ENCODE measurements at places on chromosomes 3 and 15.
A peak's percentile ranks its signal among the peaks of the same experiment; 100 is the strongest.

DNA sequence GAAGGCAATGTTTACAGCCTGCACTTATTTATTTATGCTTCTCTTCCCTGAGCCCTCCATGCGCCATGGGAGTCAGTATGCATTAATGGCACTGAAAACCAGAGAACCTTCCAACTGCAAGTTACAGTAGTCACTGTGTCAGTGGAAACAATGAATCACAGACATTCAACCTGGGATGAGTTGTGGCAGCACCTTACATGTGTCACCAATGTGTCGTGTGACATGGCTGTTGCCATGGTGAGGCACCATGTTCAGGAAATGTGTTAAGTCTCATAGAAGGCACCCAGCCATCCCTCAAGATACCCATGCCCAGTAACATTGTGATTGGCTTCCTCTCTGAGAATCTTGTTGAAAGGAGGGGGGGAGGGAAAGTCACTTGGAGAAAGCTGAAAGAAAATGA is 105.0 kb downstream of the FOXP1 start:
- peak; percentile 63 for DNase-seq

DNA sequence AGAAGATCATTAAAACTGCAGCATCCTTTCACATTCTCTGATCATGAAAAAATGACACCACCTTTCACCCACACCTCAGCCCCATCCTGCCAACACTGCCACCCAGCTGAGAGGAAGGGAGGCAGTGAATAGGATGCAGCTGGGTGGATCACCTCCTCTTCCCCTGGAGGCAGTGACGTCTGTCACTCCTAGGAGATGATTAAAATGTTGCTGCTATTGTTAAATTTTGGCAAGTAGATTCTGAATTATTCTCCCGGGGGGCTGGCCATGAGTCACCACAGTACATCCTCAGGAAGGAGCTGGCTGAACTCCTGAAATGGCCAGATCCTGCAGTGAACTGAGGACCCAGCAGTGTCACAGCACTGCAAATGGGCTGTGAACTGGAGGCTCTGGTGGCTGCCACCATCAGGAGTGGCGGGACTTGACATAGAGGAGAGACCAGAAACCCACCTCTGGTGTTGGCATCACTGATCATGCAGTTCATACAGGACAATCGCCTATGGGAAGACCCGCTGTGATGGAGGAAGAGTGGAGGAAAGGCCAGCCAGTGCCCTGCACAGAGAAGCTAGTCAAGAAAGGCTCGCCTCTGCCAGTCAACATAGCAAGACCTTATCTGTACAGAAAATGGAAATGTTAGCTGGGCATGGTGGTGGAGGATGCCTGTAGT is 199.1 kb downstream of the FAM43A start:
- DNase-seq, result no peak

- no peak for DNase-seq
Observed at GRCh38 chr3:30353711-30354467, 252.5 kb upstream of the TGFBR2 start.

DNA sequence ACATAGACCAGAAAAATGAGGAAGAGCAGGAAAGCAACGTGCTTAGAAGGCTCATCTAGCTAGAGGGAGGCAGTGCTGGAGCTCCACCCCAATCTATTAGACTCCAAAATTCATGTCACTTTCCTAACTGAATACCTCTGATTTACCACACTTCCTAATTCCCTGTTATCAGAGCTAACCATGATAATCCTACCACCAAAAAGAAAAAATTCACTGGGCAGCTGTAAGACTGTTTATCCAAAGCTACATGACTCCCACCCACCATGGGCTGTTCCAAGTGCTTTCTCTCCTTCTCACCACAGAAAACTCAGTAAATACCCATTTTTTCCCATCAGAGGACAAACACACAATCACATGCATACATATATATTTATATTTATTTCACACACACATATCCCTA is 479.5 kb upstream of the WNT5A start:
- no peak for DNase-seq

DNA sequence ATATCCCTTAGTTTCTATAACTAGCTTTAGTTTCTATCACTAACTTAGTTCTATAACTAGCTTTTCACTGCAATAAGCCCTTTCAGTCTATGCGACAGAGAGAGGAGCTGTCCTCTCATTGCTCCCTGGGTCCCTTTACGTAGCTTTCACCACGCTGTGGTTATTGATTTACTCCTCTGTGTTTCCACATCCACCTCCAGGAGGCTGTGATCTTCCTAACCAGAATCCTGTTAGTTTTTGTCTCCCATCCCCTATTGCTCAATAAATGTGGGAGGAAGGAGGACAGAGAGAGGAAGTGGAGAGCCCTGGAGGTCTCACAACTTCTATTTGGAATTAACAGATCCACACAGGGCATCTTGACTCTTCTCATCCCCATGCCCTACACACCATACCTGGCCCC is 1036.1 kb downstream of the MCTP2 start:
- DNase-seq, result peak; percentile 14

DNA sequence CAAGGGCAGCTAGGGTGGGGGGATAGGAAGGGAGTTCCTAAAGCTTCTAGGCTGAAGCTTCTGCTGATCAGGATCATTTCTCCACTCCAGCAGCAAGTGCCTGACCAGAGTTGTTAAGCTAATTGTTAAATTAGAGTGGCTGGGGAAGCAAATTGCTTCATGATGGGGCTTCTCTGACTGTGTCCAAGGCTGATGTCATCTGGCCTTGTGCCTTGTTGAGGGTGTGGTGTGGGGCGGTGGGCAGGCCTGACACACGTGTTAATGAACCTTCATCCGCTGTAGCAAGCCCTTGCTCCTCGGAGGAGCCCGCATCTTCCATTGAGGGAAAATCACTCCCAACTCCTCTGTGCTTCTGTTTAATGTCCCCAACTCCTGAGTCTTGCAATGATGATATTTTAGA is 84.3 kb upstream of the ROPN1 start:
- DNase-seq, result peak; percentile 13

DNA sequence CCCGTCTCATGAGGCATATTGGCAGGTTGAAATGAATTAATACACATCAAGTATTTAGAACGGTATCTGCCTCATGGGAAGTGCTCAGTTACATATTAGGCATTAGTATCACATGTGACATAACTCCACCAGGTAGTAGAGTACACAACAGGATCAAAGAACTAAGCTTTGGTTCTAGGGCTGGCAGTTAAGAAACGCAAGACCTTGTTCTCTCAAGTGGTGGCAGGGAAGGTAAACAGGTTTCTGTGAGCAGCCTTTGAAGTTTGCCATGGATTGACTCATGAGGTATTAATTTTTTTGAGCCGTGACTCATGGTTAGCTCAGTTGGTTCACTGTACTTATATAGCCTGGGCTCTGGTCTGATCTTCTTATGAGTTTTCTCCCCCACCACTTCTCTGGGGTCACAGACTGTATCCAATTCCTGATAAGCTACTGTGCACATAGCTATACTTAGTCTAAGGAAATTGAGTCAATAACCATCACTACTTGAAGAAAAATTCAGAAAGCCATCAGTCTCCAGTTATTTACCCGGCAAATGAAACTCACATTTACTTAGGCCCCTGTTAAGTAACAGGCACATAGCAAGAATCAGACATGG is 155.6 kb upstream of the STT3B start:
- DNase-seq, result peak; percentile 85

DNA sequence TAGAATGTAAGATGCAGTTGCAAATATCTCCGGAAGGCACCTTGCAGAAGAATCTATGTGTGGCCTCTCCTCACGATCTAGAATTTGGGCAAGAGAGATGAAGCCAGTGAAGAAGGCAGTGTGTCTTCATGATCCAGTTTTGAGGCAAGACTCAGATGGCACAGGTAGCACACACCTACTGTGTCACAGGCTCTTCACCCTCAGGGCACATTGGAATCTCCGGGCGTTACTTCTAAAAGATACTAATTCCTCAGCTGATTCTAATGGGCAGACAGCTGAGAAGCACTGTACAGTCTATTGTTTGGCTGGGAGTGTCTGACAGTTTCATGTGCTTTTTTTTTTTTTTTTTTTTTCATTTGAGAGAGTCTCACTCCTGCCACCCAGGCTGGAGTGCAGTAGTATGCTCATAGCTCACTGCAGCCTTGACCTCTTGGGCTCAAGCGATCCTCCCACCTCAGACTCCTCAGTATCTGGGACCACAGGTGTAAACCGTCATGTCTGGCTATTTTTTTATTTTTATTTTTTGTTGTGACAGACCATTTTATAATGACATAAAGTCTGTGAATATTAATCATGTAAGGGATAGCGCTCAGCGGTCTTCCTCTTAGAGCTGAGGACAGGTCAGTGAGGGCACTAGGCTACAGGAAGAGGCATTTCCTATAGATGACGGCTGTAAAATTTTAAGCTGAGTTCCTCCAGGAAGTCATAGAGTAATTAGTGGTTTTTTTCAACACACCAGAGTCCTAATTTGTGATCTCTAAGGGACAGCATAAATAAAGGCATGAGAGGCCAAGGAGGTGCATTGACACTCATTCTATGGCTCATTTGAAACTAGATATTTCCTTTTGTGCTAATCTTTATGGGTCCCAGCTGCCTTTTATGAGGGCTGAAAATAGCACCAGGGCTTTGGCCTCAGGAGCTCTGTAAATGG is 4.0 kb downstream of the C3orf52 start:
- DNase-seq, result no peak

DNA sequence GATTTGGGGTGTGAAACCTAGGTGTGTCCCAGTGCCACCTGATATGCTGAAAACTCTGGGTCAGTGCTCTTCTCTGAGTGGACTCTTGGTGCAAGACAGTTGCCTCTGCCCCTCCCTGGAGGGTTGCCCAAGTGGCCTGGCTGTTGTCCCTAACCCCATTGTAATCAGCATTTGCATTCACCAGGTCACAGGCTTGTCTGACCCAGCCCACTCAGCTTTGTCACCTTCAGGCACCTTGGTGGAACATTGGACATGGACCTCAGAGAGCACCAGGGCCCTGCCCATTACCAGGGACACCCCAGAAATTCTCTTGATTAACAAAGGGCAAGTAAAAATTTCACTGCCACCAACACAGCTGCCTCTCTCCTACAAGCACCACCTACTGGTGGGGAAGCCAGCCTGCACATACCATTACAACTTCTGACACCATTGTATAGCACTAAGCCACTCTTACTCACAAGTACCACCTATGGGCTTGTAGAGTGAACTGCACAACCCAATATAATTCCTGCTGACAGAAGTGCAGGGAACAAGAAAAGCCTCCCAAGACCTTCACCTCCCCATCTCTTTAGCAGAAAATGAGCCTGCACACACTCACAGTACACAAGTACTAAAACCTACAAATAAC is 324.6 kb downstream of the EPHA6 start:
- DNase-seq, result no peak

- no peak for DNase-seq
Observed at GRCh38 chr3:17982211-17982880, 239.9 kb upstream of the TBC1D5 start.

DNA sequence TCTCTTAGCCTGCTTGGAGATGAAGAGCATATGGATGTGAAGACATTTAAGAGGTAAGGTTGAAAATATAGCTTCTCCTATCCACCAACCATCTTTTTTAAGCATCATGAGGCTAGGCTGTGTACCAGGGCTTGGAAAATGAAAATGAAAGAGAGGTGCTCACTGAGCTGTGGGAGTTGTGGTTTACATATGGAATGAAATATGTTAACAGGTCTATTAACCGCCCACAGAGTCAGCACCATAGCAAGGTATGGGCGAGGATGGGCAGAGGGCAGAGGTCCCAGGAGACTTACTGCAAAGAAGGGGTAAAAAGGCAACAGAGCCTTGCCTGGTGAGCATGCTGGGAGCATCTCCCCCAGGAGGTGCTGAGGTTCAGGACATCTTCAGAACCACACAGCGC is 273.1 kb downstream of the GABRG3 start:
- no peak for DNase-seq

DNA sequence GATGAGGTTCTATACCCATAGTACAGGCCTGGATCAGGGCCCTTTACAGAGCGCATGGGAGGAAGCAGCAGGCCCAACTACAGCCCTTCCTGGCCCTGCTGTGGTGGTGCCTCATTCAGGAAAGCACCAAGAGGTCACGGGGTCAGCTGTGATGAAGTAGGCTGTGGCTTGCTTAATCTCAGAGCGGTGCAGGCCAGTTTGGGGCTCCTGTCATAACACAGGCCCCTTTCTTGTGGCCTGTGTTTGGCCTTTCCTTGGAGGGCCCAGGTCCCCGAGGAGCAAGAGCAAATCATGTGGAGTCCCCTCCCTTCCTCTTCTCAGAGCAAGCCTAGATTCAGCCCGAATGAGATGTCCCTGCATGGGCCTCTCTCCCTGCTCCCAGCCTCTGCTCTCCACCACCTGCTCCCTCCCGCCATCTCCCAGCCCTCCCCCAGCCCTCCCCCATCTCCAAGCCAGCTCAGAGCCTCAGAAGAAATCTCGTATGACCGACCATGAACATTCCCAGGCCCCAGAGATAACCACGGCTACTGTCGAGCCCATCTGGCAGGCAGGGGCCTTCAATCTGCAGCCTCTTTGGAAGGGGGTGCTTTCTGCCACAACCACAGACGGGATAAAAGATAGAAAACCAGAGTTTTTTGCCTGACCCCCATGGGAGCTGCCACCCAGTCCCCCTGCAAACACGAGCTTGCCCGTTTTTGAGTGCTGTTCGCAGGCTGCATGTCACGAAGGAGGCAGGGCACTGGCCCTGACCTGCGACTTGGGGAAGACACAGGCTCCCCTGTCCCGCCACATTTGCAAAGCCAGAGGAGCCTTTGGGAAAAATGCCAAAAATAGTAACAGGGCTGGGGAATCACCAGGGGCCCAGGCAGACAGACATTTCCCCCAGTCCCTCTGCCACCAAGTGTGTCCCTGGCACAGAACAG is 32.3 kb upstream of the DUSP7 start:
- peak; percentile 57 for DNase-seq

DNA sequence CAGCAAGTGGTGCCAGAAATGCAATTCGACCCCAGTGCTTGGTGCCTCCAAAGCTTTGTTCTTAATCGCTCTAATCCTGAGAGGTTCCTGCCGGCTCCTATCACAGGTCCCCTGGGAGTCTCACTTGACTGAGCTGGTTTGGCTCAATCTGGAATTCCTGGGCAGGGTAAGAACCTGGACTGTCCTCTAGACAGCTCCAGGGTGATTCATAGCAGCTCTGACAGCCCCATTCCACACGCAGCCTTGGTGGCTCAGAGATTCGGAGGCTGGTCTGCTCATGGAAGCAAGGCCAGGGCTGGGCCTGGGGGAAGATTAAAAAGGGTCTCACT is 37.9 kb downstream of the MYO5C start:
- DNase-seq, result peak; percentile 94

DNA sequence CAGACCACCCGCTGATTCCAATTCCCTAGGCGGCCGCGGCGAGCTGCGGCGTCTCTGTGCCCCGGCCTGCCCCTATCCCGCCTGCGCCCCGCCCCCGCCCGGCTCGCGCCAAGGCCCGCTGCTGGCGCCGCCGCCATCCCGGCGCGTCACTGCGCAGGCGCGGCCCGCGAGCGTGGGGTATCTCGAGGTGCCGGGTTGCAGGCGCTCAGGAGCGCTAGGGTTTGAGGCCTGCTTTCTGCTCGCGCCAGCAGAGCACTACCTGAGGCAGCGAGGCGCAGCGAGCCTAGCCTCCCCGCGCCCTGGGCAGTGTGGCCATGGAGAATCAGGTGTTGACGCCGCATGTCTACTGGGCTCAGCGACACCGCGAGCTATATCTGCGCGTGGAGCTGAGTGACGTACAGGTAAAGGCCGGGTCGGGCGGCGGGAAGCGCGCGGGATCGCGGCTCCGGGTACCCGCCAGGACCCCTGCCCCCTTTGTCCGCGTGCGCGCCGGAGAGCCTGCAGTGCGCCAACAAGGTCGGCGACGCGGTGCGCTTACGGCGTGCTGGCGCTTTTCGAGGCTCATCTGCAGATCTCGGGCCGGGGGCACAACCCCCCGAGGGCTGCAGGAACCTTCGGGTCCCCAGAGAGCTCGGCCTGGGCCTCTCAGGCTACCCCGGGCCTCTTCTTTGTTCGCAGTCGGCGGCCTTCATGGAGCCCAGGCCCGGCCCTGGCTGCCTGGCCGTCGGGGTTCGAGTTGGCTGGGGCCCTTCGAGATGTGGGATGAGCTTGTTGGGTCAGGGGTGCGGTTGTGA is at the start of gene HACD3:
HACD3 (plus strand) TSS at position 146 of the 794 bp plus-strand sequence; CDS start at position 315, 169 bp downstream.
- DNase-seq, result peak; percentile 86

All from GM23248 (cell line).